ENCODE measurements at places on chromosomes 4 and X. TPM values are rescaled to one million over a fixed set of nuclear protein-coding genes. Genes with fewer than 3 reads are reported as not detected.
A peak's percentile ranks its signal among the peaks of the same experiment; 100 is the strongest.

Gene CSAG1
- total RNA-seq, result not detected

Gene BEX2
- total RNA-seq, result 2.1 TPM

Gene VCX3B
- total RNA-seq, result not detected

Gene CT45A9
- total RNA-seq, result not detected

GRCh38 chrX:138875472-138875871, 164.0 kb upstream of the FGF13 start:
- no peaks in the 10 kb centered on the region for H3K4me1 ChIP-seq
- no peak for DNase-seq
- H3K27ac ChIP-seq, result no peak overlapping the region
- no peak overlapping the region for H3K4me3 ChIP-seq
- no peaks in the 10 kb centered on the region for H3K27me3 ChIP-seq

GRCh38 chr4:184833046-184833838, 7.5 kb upstream of the ACSL1 start:
- no peak overlapping the region for H3K27ac ChIP-seq
- no peak for DNase-seq
- H3K36me3 ChIP-seq, result no peaks in the 10 kb centered on the region
- no peak overlapping the region for H3K4me3 ChIP-seq
- H3K27me3 ChIP-seq, result no peaks in the 10 kb centered on the region
- no peaks in the 10 kb centered on the region for H3K4me1 ChIP-seq

GRCh38 chrX:20481632-20482031, 214.9 kb upstream of the RPS6KA3 start:
- no peak overlapping the region for H3K27ac ChIP-seq
- no peaks in the 10 kb centered on the region for H3K36me3 ChIP-seq
- H3K4me3 ChIP-seq, result no peak overlapping the region
- H3K4me1 ChIP-seq, result no peaks in the 10 kb centered on the region
- no peak for DNase-seq

DNA sequence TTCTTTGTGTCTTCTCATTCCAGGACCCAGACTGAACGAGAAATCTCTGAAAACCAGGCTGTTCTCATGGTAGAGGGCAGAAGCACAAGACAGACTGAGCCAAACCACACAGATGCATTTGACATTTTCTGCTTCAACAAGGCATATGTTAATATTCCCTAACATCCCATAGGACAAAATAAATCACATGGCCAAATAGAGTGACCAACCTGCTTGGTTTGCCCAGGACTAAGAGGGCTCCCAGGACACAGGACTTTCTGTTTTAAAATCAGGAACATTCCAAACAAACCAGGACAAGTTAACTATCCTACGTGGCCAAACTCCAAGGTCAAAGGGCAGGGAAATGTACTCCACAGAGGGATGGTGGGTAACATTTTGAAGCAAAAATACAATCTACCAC, 11.7 kb downstream of the CTPS2 start:
- no peaks in the 10 kb centered on the region for H3K4me1 ChIP-seq
- H3K27me3 ChIP-seq, result no peaks in the 10 kb centered on the region
- no peak for DNase-seq
- H3K4me3 ChIP-seq, result no peak overlapping the region
- H3K27ac ChIP-seq, result no peak overlapping the region

Gene ARX
- total RNA-seq, result not detected

DNA sequence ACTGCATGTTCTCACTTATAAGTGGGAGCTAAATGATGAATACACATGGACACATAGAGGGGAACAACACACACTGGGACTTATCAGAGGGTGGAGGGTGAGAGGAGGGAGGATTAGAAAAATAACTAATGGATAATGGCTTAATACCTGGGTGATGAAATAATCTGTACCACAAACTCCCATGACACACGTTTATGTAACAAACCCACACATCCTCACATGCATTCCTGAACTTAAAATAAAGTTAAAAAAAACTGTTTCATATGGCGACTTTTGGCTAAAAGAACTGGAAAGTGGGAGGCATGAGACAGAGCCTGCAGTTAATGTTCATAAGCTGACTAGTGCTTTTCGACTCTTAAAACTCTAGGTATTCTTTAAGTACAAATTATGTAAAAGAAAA, 98.9 kb upstream of the NPFFR2 start:
- H3K4me1 ChIP-seq, result no peaks in the 10 kb centered on the region
- H3K27me3 ChIP-seq, result no peaks in the 10 kb centered on the region
- H3K4me3 ChIP-seq, result no peak overlapping the region
- H3K36me3 ChIP-seq, result no peaks in the 10 kb centered on the region

GRCh38 chr4:138775890-138776289, 239.7 kb upstream of the NOCT start:
- H3K4me1 ChIP-seq, result no peaks in the 10 kb centered on the region
- H3K36me3 ChIP-seq, result no peaks in the 10 kb centered on the region
- no peak overlapping the region for H3K27ac ChIP-seq
- no peak for DNase-seq
- no peaks in the 10 kb centered on the region for H3K27me3 ChIP-seq

Gene HOPX
- 5.4 TPM for total RNA-seq

- H3K4me1 ChIP-seq, result no peaks in the 10 kb centered on the region
- no peak for DNase-seq
- H3K27me3 ChIP-seq, result no peaks in the 10 kb centered on the region
Measured at GRCh38 chr4:66955784-66956183, 589.5 kb downstream of the CENPC start.

- H3K27ac ChIP-seq, result no peak overlapping the region
- H3K36me3 ChIP-seq, result no peaks in the 10 kb centered on the region
Measured at GRCh38 chrX:45435481-45435880, 234.8 kb upstream of the DIPK2B start.

DNA sequence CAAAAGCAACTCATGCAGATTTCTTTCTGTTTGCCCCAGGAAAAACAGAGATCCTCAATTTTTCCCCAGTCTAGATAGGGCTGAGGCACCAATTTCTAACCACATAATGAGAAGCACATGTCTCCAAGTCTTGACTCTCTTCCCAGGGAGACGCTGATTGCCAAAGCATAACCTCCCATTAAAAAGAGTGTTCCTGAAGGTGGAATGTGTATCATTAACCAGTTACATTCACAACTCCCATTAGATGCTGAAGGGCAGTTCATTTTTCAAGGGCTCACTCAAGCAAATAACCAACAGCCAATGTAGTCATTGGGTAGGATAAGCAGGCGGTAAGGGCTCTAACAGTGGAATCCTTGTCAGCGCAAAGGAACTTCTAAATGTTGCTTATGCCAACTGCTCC, 27.5 kb downstream of the TMEM47 start:
- no peaks in the 10 kb centered on the region for H3K27me3 ChIP-seq
- no peak overlapping the region for H3K4me3 ChIP-seq
- DNase-seq, result no peak
- H3K4me1 ChIP-seq, result peaks cover 16% of the 10 kb centered on the region
- H3K36me3 ChIP-seq, result no peaks in the 10 kb centered on the region

Gene SLITRK4
- total RNA-seq, result 0.52 TPM

DNA sequence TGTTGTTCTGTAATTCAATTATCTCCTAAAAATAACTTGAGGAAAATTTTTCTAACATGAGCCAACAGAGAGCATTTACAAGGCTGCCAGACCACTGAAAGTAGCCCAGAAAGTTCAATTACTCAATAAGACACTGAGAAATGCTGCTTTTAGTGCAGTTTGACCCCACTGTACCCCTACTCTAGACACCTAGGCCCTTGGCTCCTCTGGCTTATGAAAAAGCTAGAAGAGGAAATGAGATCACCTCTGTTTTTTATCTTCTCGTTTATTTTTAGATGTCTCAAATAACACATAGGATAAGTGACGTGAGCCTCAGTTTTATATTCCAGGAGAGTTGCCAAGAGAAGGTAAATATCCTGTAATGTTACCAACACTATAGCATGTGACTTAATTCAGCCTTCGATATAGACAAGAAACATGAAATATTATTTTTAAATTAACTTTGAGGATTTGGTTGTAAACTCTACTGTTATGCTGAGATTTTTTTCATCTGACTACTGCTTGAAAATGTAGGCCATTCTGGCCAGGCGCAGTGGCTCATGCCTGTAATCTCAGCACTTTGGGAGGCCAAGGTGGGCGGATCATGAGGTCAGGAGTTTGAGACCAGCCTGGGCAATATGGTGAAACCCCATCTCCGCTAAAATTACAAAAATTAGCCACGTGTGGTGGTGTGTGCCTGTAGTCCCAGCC, 24.4 kb downstream of the TNIP3 start:
- H3K36me3 ChIP-seq, result no peaks in the 10 kb centered on the region
- no peak for DNase-seq
- no peaks in the 10 kb centered on the region for H3K4me1 ChIP-seq
- no peaks in the 10 kb centered on the region for H3K27me3 ChIP-seq
- no peak overlapping the region for H3K27ac ChIP-seq
- H3K4me3 ChIP-seq, result no peak overlapping the region

Gene ZNF630
- 3.6 TPM for total RNA-seq

- DNase-seq, result no peak
- no peaks in the 10 kb centered on the region for H3K27me3 ChIP-seq
- H3K36me3 ChIP-seq, result no peaks in the 10 kb centered on the region
- H3K4me1 ChIP-seq, result no peaks in the 10 kb centered on the region
Measured at GRCh38 chrX:58025979-58026378, 115.7 kb upstream of the ZXDA start.

- H3K4me1 ChIP-seq, result no peaks in the 10 kb centered on the region
- H3K4me3 ChIP-seq, result no peak overlapping the region
- DNase-seq, result no peak
- no peak overlapping the region for H3K27ac ChIP-seq
Measured at GRCh38 chr4:105560421-105560848, 8.0 kb downstream of the ARHGEF38 start.

Gene PDCL2
- not detected for total RNA-seq

Gene RPS6KA3
- total RNA-seq, result 36.1 TPM

- no peak overlapping the region for H3K4me3 ChIP-seq
- peaks cover 8% of the 10 kb centered on the region for H3K4me1 ChIP-seq
- DNase-seq, result no peak
- no peak overlapping the region for H3K27ac ChIP-seq
- H3K27me3 ChIP-seq, result no peaks in the 10 kb centered on the region
- H3K36me3 ChIP-seq, result no peaks in the 10 kb centered on the region
Measured at GRCh38 chr4:85774489-85774888, 299.5 kb downstream of the ARHGAP24 start.

- DNase-seq, result no peak
- no peak overlapping the region for H3K27ac ChIP-seq
- no peak overlapping the region for H3K4me3 ChIP-seq
- no peaks in the 10 kb centered on the region for H3K27me3 ChIP-seq
Measured at GRCh38 chr4:79232540-79232939, 93.3 kb downstream of the NAA11 start.

- H3K4me3 ChIP-seq, result no peak overlapping the region
- no peak for DNase-seq
- no peak overlapping the region for H3K27ac ChIP-seq
- no peaks in the 10 kb centered on the region for H3K27me3 ChIP-seq
- H3K4me1 ChIP-seq, result no peaks in the 10 kb centered on the region
Measured at GRCh38 chr4:36900446-36900987, 344.0 kb upstream of the NWD2 start.

- no peaks in the 10 kb centered on the region for H3K27me3 ChIP-seq
- peak overlapping the region; percentile 90 for H3K27ac ChIP-seq
- H3K36me3 ChIP-seq, result no peaks in the 10 kb centered on the region
Measured at GRCh38 chr4:26319467-26319948, 1.3 kb upstream of the RBPJ start.
